Stimulated activated CD8-positive, alpha-beta memory T cell treated with anti-CD3 and anti-CD28 coated beads, Interleukin-12 subunit alpha, Interleukin-12 subunit beta, amount 100 ng/mL, for 4 hours (primary cell): ENCODE measurements at places on chromosomes 3 and 15.

DNA sequence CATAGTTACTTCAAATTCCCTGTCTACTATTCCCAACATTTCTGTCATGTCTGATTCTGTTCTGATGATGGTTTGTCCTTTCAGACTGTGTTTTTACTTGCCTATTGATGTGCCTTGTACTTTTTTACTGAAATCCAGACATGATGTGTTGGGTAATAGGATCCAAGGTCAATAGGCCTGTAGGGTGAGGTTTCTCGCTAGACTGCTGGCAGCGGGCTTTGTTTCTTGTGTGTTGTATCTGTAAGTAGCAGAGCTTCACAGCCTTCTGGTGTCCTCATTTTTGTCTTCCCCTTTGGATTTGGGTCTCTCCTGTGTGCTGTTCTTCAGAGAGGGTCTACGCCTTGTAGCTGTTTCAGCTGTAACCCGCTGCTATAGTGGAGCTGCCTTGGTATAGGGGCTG is 140.3 kb downstream of the GABRG3 start:
- no peak for DNase-seq

DNA sequence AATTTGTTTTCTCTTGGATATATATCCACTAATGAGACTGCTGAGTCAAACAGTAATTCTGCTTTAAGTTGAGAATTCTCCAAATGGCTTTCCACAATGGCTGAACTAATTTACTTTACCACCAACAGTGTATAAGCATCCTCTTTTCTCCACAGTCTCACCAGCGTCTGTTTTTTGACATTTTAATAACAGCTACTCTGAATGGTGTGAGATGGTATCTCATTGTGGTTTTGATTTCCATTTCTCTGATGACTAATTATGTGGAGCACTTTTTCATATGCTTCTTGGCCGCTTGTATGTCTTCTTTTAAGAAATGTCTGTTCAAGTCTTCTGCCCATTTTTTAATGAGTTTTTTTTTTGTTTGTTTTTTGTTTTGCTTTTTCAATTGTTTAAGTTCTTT is 206.2 kb downstream of the CTNNB1 start:
- no peak for DNase-seq

DNA sequence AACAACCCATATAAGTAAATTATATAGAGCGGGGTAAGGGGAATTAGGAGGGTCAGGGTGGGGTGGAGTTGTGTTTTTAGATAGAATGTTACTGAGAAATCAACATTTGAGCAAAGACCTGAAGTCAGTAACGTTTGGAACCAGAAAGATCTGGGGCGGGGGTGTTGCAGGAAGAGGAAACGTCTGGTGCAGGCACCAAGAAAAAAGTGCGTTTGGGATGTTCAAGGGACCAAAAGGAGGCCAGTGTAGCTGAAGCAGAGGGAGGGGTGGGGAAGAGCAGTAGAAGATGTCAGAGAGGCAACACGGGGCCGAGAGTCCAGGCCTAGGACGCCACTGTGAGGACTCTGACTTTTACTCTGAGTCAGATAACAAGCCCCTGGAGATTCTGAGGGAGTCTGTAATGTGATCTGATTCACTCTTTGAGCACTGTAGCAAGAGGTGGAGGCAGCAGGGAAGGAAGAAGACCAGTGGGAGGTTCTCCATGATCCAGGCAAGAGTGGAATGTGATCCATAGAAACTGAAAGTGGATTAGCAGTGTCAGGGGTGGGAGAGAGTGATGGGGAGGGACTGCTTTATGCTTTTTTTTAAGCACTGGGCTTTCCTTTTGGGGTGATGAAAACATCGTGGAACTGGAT is 179.3 kb upstream of the CHRM5 start:
- DNase-seq = no peak

DNA sequence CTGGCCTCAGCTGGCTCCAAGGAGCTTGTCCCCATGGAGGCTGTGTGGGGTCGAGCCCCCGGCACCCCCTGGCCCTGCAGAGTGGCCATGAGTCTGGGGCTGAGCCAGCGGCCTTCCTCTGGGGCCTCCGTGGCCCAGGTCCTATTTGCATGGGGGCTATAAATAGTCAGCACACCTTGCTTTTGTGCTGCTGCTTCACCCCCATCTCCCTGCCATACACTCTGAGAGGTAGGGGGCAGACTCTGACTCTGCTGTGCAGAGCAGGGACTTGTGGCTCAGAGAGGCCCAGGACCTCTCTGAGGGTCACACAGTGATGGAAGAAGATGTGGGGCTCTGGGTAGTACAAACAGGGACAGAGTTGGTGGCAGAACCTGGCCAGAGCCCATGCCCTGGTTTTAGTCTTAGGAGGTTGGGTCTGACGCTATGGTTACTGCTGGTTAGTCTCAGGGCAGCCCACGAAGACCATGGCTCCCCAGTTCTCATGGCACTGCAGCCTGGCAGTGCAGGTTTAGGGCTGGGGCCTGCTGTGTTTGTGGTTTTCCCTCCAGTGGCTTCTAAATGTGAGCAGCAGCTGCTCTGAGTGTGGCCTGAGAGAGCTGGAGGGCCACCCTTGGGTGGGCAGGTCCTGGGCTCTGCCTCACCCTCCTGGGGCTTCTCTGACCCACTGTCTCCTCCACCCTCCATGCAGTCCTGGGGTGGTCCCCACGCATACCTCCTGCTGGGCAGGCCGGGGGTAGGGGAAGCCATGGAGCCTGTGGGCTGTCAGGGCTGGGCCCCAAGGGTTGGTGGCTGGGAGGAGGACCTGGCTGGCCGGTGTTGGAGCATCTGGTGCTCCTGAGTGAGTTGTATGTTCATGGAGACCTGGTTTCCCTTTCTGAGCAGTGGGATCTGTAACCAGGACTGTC is 13.6 kb downstream of the PRKCD start:
- no peak for DNase-seq

- no peak for DNase-seq
Measured at GRCh38 chr15:81939604-81940440, 106.0 kb downstream of the MEX3B start.

DNA sequence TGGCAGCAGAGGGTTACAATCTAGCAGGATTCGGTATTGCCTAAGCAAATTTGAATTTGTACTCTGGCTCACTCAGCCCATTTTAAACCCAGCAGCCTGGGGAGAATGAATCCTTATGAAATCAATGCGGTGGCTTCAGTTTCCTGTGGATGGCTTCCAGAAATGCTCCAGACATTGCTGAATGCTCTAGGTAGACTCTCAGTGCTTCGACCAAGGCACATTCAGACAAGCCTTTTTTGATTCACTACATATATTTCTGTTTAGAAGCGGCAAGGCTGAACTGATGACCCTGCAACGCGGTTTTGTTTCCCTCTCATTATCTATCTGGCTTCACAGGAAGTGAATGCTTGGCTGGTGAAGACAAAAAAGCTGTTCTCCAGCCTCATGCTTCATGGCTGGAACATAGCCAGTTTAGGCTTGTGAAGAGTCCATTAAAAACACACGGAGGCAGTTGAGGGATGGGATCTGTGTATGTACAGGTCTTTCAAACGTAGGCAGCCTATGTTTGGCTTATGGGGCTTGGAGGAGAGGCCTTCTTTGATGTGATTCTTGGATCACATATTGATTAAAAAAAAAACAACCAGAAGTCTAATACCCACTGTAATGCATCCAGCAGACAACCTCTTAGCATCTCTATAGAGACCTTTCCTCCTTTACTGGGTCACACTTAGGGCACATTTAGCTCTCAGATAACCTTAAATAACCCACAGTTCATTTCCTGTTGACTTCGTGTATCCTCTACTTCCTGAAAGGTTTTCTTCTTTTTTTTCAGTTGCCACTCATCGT is 400.2 kb upstream of the TBL1XR1 start:
- no peak for DNase-seq

GRCh38 chr3:26624209-26624765 is 1.7 kb downstream of the LRRC3B start:
- DNase-seq = no peak

DNA sequence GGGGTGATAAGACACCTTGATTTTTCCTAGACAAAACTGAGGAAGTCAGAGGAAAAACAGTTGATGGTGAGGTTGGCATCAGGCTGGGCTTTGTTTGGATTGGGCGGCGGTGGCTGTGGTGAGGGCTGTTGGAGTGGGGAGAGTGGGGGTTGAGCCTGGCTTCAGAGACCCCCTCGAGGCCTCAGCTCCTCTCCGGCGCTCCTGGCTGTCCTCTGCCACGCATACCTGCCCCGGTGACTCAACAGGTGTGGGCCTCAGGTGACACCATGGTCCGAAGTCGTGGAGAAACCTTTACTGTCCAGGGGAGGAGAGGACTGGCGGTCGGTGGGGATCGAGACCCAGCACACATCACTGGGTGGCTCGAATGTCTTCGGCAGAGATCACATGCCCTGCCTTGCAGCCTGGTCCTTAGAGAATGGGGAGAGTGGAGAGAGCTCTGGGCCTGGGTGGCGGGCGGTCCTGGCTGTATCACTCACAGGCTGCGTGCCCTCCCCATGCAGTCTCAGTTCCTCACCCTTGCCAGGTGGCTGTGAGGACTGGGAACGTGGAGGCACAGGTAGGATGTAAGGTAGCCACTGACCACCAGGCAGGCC is 2.6 kb downstream of the APBA2 start:
- no peak for DNase-seq

- no peak for DNase-seq
Measured at GRCh38 chr15:100899601-100900000, 19.6 kb upstream of the LRRK1 start.

- DNase-seq = no peak
Measured at GRCh38 chr3:169199283-169199682, 464.2 kb downstream of the MECOM start.

DNA sequence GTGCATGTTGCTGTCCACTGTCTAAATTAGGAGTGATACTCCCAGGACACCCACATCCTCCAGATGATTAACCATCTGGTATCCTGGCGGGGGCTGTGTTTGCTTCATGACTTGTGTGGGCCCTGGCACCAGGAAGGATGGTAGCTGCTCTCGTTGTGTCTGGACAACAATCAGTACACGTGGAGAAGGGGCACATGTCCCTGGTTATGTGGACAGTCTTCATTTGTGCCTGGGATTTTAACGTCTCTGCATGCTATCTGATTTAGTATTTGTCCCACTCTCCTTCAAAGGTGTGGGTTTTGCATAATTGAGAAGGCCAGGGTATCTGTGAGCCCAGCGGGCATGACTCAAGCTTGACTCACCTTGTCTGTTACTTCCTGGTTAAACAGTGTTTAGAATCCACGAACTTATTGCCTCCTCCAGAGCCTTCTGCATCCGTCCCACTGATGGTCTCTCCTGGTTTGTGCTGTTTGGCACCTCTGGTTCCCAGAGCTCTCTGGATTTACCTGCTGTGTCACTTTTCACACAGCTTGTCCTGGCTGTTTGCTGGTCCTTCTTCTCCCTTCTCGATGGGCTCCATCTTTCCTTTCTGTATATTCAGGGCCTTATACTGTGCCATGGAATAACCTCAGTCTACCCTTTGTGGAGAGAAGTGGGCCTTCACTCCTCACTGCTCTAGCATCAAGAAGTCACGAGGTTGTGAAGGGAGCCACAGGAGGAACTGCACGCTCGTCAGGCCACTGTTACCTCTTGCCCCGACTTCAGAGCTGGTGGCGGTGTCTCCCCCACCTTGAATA is 32.5 kb downstream of the ARNT2 start:
- DNase-seq = no peak

DNA sequence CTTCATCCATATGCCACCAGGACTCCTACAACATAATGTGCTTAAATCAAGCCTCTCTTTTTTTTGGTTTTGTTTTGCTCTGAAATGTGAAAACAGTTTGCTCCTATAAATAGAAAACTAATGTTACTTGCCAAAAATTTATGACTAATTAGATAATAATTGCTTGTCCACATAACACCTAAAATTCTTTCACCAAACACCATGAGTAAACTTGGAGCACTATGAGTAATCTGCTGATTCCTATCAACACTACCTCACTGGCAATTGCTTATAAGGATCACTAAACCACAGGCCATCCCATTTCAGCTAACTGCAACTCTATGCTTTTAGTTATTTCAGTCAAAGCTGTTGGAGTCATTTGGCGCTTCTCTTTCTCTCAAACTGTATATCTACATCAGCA is 252.7 kb downstream of the EPHA3 start:
- DNase-seq = no peak

DNA sequence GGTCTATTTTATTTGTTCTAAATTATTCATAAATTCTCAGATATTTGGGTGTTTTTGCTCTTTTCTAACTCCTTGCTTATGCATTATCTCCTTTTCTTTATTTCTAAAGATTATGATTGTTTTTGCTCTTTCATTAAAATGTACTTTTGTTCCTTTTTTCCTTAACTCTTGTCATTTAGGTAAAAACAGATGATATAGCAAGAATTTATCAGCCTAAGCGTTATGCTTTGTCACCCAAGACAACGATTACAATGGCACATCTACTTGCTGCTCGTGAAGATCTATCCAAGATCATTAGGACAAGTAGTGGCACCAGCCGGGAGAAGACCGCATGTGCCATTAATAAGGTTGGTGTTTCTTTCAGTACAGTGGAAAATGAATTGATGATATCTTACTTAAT is 27.2 kb downstream of the FAM98B start:
- DNase-seq = no peak

DNA sequence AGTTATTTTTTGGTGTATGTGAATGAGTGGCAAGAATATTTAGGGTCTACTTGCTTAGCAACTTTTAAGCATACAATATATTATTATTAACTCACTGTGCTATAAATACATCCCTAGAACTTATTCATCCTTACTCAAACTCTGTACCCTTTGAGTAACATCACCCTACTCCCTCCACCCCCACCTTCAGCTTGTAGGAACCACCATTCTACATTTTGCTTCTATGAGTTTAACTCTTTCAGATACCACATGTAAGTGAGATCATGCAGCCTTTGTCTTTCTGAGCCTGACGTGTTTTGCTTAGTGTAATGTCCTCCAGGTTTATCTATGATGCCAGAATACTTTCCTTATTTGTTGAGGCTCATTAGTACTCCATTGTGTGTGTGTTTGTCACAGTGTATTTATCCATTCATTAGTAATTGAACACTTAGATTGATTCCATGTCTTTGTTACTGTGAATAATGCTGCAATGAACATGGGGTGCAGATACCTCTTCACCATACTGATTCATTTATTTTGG is 526.9 kb downstream of the PYDC2 start:
- no peak for DNase-seq

GRCh38 chr3:188239035-188239434 is 85.1 kb downstream of the LPP start:
- DNase-seq = no peak

GRCh38 chr3:188322135-188322887 is 168.4 kb downstream of the LPP start:
- no peak for DNase-seq

DNA sequence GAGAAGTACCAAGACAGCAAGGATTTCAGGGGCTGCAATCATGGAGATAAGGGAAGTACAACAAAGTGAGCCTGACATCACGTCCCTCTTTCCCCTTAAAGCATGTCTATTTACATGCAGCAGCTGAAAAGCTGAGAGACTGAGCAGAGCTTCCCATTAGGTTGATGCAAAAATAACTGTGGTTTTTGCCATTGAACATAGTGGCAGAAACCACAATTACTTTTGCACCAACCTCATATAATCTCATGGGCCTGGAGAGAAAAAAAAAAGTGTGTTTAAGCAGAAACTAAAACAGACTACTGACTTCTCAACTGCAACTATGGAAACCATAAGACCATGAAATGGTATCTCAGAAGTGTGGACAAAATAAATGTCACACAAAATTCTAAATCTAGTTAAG is 48.3 kb downstream of the CCDC12 start:
- DNase-seq = no peak
